Activated CD4-positive, alpha-beta T cell treated with anti-CD3 and anti-CD28 coated beads, Interleukin-2, amount 50 U/mL, for 1 hour (primary cell): ENCODE measurements at places on chromosomes 6 and 20.

DNA sequence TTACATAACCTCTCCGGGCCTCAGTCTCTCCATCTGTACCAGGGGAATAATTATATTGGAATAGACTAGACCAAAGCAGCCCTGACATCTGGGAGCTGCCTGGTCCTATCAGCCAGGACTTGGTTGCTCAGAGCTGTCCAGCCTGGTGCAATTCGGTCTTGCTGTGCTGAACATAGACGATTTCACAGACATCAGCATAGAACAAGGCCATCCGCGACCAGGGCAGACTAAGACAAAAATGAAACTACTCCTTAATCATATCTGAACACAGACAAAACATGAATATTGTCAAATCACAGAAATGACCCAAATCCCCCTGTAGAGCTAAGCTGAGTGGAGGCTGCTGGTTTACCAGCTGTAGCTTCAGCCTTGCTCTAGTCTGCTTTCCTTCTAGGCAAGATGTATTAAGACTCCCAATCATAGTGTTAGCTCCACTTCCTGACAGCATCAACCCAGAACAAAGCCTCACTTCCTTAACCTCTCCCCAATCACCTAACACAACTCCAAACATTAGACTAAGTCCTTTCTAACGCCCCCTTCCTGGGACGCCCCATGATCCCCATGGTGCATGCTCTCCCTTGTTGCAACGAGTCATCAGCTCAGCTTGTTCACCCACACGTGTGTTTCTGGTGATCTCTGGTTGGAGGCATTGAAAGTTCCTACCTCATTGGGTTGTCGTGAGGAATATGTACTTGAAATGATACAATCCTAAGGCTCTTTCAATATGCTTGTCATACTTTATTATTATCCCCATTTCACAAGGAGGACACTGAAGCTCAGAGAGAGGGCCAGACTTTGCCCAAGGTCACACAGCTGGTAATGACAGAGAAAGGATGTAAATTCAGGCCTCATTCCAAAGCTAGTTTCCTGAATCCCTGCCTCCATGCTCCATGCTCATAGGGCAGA is 3.5 kb upstream of the MAPK13 start:
- DNase-seq, result no peak

DNA sequence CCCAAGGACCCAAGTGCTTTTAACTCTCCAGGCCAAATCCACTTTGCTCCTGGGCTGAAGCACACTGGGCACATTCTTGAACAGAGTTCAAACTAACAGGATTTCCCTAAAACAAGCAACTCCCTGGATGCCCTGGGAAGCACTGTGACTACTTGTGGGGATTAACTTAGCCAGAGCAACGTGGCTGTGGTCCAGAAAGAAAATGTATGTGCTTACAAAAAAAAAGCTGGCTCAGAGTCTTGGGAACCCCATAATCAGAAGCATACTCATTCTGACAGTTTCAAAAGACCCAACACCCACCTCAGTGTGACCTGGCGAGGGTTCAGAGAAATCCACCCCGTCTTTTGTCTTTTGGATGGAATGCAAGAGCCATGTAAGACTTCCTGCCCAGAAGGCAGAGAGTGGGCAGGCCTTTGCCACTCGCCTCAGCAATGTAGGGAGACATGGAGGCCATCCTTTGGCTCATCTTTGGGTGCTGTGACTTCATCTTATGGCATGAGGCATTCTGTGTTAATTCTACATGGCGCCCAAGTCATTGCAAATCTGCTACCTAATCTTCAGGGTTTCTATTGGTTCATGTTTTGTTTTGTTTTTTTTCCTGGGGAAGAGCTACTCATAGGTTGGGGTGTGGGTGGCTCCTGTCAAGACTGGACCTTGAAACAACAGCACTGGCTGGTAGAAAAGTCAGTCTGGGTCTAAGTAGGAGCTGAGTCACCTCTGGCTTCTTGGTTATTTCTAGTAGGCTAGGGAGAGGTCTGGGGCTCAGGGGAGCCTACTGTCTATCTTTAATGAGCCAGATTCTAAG is 248.6 kb upstream of the SUPT3H start:
- DNase-seq, result no peak

- DNase-seq, result no peak
Measured at GRCh38 chr6:35049900-35050756, 91.0 kb downstream of the TCP11 start.

DNA sequence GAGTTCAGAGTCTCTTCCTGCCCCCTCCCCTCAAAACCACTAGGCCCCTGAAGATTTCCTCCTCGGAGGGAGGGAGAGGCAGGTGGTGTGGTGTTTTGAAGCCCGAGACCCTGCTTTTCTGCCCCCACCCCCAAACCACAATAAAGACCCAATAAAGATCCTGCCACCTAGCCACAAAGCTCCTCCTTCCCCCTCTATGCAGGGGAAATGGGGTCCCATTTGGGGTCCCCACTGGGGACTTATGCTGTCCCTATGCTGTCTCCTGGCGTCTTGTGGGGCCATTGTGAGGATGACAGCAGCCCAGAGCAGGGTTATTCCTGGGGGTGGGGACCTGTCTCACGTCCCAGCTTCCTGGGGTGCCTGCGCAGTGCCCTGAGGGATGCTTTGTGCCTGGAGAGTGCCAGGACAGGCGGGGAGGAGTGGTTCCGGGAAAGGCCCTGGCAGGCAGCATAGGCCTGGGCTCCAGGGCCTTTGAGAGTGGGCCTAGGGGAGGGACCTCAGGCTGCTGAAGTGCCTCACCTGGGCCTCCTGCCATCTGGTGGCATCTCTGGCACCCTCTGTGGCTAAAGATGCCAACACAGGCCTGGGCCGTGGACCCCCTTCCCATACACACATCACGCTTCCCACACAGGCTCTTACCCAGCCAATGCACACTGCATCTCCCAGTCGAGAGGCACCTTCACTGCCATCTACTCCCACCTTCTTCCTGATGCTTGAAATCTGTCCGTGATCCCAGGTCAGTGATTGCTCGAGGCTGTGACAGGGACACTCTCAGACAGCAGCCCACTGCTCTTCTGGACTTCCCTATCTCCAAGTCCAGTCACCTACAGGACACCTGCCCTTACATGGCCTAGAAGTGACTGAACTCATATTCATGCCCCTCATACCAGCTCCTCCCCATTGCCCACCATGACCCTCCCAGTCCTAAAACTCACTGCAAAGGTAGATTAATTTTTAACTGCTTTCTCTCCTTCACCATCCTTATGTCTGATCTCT is 7.9 kb upstream of the ARMC12 start:
- DNase-seq, result peak; percentile 37

- DNase-seq, result no peak
Measured at GRCh38 chr6:77292564-77293546, 170.4 kb downstream of the HTR1B start.

GRCh38 chr20:43963233-43963632 is 48.6 kb downstream of the TOX2 start:
- no peak for DNase-seq

- DNase-seq, result no peak
Measured at GRCh38 chr20:6671829-6672228, 95.7 kb upstream of the BMP2 start.

DNA sequence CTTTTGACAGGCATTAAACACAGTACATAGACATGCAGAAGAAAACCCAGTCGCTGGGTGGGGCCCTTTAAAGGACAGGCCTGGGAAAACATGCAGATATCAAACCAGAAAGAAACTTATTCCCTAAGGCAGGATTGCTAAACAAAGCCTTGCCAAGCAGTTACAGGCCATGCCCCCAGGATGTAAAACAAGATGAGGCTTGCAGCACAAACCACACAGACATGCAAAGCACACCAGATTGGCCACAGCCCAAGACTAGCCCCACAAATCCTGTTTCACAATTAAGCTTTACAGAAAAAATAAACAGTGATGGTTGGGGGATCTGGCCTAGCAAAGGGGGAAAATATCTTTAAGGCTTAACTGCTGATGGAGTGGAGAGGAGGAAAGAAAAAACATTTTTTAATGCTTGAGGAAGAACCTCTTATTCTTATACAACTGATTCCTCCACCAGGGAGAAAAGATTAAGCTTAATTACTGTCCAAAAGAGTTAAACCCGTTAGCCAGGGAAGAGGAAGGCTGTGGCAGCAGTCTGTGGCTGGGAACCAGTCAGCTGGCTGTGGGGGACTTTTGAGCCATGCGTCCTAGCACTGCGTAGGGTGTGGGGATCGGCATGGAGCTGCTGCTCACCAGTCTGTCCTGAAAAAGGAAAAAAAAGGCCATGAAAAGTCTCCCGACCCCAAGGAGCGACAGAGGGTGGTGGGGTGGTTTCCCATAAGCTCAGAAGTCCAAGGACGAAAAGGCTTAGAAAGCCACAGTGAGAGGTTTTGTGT is 28.4 kb downstream of the COL19A1 start:
- DNase-seq, result no peak
